ENCODE measurements at places on chromosomes 12 and 14.
A peak's percentile ranks its signal among the peaks of the same experiment; 100 is the strongest.

DNA sequence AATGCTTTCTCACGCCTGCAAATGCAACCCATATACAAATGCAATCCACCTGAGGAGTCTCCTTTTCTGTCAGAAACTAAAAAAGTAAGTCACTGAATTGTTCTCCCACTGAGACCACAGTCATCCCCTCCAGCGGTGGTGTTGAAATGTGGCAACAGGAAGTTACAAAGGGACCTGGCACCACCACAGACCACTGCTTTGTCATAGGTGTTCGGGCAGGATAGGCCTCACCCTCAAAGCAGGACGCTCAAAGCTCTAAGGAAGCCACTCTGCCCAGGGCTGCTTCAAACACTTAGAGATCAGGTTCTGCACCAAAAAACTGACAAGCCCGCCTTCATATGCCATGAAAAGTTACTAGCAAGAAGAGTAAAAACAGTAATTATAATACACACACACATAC is 11.3 kb downstream of the PHLDA1 start:
- peak; percentile 48 for DNase-seq

DNA sequence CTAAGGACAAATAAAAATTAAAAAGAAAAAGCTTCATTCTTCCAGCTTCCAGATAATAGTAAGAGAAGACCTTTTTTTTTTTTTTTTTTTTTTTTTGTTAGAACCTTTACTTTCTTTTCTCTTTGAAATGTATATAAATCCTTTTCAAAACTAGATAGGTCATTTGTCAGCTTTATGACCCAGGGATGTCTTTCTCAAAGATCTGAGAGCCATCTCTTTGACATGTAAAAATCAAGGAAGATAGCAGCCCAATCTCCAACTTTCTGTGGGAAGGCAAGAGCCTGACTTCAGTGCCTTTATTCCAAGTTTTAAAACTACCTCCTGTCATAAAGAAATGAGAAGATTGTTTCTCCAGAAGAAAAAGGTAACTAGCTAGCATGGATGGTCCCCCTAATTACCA is 203.3 kb upstream of the LRFN5 start:
- no peak for DNase-seq

- DNase-seq: no peak
Observed at GRCh38 chr12:6548966-6549683, 6.7 kb downstream of the IFFO1 start.

- no peak for DNase-seq
Observed at GRCh38 chr12:52182384-52182783, 9.4 kb downstream of the KRT80 start.

DNA sequence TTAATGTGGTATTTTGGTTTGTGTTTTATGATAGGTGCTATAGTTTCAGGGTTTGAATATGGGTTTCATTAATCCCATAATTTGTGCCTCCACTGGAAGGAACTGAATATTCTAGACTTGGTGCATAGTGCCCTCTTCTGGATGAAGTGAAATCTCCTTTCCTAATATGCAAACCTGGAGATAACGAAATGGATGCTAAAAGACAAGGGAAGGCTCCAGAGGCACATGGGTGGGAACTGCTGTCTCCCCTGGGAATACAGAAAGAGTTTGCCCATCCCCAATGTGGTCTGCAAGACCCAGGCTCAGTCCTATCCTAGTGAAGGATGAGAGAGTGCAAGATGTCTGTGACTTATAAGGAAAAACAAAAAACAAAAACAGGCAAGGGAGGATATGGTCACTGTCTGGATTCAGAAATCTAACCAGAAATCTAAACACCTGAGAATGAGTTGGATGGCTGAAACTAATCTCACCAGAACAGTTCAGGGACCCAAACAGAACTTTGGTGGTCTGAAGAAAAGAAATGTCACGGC is 142.3 kb upstream of the TMPO start:
- DNase-seq: no peak

DNA sequence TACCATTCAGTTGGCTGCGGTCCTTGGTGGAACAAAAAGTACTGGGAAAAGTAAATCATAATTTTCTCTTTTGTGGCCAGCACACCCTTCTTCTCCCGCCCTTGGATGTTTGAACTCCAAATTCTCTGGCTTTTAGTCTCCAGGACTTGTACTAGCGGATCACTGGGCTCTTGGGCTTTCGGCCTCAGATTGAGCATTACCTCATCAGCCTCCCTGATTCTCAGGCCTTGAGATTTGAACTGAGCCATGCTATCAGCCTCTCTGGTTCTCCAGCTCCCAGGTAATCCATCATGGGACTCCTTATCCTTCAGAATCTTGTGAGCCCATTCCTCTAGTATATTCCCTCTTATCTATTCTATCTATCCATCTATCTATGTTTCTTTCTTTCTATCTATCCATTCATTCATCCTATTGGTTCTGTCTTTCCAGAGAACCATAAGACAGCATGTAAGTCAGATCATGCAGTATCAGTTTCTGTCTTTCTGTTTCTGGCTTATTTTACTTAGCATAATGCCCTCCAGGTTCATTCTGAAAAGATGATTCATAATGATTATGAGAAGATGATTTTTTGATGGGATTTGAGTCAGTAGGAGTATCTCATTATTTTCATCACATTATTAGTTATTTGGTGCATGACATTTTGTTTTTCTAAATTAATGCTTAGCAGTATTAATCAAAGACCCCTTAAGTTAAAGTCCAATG is 814.9 kb downstream of the LRFN5 start:
- DNase-seq: no peak

DNA sequence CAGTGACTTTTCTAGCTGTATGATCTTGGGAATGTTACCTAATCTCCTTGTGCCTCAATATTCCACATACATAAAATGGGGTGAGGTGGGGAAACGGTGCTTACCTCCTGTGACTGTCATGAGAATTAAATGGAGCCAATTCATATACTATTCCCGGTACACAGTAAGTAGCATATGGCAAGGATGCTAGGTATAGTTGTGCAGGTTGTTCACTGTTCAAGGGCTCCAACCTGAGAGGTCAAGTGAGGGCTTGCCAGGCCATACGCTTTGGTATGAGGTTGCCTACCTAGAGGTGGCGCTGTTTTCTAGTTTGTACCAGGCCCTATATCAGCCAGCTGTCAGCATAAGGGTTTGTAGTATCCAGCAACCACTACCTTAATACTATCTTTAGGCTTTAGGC is 3.6 kb upstream of the BATF start:
- DNase-seq: no peak

GRCh38 chr14:98901511-98902205 is 370.3 kb downstream of the BCL11B start:
- DNase-seq: no peak

DNA sequence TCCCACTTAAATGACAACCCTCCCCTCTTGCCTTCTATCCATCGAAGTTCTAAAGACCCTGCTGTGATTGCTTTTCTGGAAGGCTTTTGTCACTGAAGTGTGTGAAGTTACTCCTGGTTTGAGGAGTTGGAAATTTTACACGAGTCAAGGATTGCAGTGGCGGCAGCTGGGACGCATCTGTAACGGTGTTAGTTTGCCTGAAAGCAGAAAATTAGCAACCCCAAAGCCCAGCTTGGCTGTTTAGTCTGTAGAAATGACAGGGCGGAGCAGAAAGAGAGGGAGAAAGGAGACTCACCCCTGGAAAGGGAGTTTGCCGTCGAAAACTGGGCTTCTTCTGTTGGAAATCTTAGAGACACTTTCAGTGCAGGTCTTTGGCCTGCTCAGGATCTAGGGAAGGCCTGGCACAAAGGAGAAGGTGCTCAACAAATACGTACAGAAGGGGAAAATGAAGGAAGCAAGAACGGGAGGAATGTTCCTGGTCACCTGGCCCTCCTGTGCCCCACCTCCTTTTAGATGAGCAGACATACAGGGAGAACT is 931 bp upstream of the MYF5 start:
- DNase-seq: no peak

GRCh38 chr12:46389031-46389616 is 16.6 kb upstream of the SLC38A2 start:
- no peak for DNase-seq

- DNase-seq: no peak
Observed at GRCh38 chr14:61150851-61151250, 130.3 kb downstream of the TMEM30B start.

GRCh38 chr14:100589071-100589759 is 2.0 kb upstream of the BEGAIN start:
- no peak for DNase-seq

GRCh38 chr12:1665366-1665765 is 25.5 kb upstream of the ADIPOR2 start:
- no peak for DNase-seq

DNA sequence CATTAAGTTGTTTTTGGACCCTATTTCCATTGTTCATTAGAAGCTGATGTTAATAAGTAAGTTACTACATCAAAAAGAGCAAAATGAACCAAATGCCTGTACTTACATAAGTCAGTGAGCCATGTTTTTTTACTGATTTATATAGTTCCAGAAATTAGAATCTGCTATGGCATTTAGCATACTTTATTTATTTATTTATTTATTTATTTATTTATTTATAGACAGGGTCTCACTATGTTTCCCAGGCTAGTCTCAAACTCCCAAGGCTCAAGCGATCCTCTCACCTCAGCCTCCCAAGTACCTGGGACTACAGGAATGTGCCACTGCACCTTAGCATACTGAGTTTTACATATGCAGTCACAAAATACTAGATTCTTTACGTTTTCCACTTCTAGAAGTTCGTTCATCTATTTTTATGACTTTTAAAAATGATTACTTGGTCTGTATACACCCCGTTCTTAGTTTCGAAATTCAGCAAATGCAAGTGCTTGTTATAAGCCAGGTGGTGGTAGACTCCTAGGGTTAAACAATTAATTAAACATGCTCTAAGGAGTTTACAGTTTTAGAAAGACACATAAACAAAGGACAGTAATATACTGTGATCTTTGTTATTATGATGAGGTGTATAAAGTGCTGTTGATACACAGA is 69.8 kb downstream of the SCFD1 start:
- DNase-seq: no peak

DNA sequence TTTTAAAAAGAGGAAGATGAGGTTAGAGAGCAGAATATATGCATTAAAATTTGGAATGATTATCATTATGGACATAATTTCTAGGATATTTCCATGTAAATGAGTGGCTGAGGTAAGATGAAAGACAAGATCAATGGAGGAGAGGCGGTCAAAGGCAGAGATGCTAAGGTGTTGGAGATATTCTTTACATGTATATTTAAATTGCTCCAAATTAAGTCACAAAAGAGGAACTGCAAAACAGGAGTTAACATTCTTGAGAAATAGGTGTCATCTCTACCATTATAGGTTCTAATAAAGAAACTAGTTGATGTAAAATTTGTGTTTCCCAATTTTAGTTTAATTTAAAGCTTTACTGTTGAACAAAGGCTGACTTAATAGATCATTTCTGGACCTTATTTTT is 268.5 kb upstream of the PPFIA2 start:
- no peak for DNase-seq

- no peak for DNase-seq
Observed at GRCh38 chr12:123571343-123571813, 13.0 kb upstream of the TMED2 start.

- no peak for DNase-seq
Observed at GRCh38 chr12:3950714-3951320, 77.6 kb upstream of the PARP11 start.
